Skin of body (tissue), 3 donors: ENCODE measurements at places on chromosomes 7 and 10. TPM values are rescaled to one million over a fixed set of nuclear protein-coding genes. Genes with fewer than 3 reads are reported as not detected.

GRCh38 chr10:33822774-33823173 lies 488.3 kb upstream of the NRP1 start:
- no peak for DNase-seq

Gene MMD2
- not detected for total RNA-seq

DNA sequence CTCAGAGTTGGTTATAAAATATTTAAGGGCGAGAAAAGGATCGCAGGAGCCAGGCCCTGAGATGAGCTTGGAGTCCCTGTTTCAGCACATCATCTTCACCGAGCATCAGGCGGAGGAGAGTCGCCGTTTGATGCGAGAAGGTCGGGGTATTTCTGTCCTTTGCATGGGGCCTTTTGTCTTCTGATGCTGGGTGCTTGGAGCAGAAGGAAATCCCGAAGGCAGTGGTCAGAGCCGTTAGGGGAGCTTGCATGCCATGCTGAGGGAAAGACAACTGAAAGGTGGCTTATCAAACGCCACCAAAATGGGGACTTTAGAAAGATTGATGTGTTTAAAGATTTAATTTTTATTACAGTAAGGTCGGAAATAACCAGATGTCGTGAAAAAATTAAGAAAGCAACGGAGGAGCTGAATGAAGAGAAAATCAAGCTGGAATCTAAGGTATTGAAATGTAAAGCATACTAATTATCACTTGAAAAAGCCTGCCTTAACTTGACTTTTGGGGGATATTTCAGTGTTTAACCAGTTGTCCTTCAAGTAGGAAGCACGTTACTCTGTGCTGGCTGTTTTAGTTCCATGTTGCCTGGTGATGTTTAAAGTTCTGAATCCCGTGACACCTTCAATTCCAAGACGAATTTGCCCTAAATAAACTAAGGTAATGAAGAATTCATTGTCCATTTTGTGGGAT lies 845 bp downstream of the CCDC172 start:
- DNase-seq: no peak

DNA sequence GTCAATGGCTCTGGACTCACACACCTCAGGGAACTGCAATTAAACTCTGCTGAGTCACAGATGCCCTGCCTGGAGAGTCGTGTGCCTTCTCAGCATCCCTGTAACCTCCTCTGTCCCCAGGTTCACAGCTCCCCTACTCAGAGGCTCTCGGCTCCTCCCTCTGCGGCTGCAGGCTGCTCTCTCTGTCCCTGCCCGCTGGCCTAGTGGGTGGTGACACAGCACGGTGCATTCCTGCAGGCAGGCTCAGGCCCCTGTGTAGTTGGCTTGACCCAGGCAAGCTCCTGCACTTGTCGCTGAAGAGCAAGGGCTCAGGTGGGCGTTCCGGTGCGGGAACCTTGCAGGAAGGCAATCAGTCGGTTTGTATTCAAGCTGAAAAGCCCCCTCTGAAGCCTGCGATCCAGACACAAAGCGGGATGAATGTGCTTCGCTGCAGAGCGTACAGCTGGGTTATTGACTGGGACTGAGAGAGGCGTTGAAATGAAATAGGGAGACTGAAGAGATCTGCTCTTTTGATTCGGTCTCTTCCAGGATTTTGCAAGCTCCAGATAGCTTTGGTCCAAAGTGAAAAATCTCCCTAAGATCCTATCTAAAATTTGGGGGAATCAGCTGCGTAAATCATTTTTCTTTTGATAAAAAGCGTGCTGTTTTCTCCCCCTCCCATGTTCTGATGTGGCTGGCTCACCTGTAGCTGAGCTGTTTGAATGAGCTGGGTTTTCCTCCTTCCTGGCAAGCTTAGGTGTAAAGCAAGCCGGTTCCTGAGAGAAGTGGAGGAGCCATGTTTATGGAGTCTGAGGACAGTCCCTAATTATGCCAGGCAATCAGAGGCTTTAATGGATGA lies 208.7 kb upstream of the PHYHIPL start:
- DNase-seq: no peak

DNA sequence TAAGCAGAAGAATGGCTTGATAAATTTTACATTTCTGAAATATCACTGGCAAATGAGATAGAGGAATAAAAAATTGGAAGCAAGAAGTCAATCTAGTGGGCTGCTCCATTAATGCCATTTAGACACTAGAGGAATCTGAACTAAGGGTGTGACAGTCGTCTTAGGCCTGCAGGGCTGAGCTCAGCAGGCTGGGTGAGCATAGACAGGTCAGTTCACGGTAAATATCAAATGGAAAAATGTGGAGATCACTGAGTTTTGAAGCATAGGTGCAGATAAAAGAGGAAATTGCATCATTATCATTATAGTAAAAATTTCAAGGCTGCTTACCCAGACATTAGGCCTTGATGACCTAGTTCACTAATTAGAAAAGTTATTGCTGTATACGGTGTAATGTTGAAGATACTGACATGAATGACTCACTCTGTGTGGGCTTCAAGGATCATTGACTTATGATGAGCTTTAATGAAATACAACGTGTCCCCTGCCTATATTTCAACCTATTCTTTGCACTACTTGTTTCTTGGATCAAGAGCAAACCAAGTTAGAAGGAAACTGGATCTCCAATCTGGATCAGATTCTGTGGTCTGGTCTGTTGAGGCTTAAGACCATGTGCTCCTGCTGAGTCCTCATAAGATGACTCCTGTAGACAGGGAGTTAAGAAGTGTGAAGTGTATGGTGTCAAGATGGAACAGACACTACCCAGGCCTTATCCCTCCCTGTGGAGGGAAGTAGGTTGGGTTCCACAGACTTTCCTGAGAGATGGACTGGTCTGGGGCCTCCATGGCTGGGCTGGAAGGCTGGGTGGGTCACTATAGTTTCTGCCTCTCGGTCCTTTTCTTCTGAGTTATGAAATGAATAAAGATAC lies 3.6 kb downstream of the OR2F2 start:
- DNase-seq: no peak

GRCh38 chr10:70561070-70561469 lies 41.5 kb downstream of the PRF1 start:
- peak; percentile 66 for DNase-seq

DNA sequence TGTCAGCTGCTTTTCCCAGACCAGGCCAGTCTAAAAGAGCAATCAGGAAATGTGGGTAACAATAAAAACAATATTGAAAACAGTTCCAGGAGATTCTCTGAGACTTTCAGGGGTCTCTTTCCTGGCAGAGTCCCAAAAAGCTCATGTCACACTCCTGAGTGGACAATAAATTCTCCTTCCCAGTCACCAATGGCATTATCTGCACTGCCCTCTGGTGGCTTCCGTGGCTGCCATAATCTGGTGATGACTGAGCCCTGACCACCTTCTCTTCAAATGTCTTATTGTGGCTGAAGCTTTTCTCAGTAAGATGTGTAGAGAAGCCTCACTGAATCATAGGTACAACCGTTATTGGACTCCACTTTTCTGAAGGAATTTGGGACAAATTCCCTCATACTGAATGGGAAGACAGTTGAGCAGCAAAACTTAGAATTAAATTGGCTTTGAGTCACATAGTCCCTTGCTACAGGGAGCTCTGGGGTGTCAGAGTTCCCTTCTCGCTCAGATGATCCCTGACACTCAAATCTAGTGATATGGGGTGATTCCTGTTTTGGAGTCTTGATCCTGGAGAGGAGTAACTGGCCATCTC lies 24.4 kb upstream of the ASAH2 start:
- no peak for DNase-seq

Gene GPR146
- 9.3 TPM for total RNA-seq

DNA sequence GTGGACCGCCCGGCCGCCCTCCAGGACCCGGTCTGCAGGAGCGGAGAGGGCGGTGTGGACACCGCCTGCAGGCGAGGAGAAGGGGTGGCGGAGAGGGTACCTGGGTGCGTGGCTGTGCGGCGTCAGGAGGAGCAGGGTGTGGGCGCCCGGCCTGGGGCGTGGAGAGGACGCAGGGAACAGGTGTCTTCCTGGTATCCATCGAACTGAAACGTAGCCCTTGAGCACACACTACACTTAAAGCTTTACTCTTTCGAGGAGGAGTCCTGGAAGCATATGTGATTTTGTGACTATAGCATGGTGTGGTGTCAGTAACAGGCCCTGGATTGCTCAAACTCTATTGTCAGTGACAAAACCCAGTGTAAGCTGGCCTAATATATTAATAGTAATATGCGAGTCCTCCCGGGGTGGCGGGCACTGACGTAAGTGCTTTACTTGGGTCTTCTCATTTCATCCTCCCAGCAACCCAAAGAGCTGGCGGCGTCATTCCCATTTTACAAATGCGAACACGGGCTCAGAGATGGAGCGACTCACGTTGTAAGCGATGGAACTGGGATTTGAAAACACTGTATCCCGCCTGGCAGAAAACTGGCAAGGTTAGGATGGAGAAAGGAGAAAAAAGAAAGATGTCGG lies 508 bp upstream of the TECPR1 start:
- DNase-seq: no peak

Gene INMT
- 5.9 TPM for total RNA-seq

- DNase-seq: no peak
Observed at GRCh38 chr7:95491634-95492314, 6.0 kb downstream of the ASB4 start.

GRCh38 chr10:3972460-3973301 lies 187.7 kb upstream of the KLF6 start:
- DNase-seq: no peak

- DNase-seq: no peak
Observed at GRCh38 chr7:148159331-148159730, 431.2 kb upstream of the C7orf33 start.

Gene SEMA3A
- 26.9 TPM for total RNA-seq

- no peak for DNase-seq
Observed at GRCh38 chr10:84879991-84880390, 551.6 kb downstream of the CCSER2 start.

- DNase-seq: no peak
Observed at GRCh38 chr7:108515013-108515412, 10.9 kb downstream of the PNPLA8 start.

DNA sequence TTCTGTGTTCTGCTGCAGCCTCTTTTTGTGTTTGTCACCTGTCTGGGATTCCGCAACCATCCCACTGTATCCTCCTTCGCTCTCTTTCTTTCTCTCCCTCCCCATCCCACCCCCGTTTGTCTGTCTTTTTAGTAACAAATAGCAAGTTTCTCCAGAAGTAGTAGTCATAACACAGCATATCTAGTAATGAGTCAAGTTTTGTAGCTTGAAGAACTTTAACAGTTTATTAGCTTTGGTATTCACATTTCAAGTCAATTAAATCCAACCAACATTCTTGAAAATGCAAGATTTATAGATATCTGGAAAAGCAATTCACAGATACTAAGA lies 154.1 kb upstream of the MTPN start:
- DNase-seq: no peak

Gene NPFFR1
- 0.59 TPM for total RNA-seq

GRCh38 chr7:146922782-146923181 lies 806.2 kb downstream of the CNTNAP2 start:
- DNase-seq: no peak

DNA sequence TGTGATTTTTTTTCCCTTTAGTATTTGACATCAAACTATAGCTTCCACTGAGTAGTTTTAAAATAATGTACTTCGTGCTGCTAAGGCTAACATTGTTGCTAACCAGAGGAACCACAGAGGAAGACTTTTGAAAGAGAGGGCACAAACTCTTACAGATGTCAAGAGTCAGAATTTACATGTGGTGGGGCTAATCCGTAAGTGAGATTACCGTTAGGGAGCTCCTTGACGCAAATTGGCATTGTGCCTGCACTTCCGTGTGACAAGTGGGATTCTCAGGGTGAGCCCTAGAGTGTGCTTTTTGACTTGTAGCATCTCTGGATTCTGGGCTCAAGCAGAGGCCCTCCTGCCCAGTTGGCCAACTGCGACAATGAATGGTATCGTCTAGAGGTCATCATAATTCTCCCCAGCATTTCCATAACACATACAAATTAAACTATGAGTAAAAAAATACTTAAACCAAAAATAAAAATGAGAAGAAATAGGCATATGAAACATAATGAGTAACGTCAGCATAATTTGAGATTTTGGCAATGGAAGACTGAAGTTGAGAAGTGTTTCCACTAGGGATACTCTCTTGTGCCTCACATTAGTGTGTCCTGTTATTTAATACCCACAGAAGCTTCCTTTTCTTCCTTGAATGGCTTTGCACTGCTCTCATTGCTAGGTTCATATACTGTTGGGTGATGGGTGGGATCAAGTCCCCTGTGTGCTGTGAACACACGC lies 164.0 kb downstream of the SDK1 start:
- no peak for DNase-seq

DNA sequence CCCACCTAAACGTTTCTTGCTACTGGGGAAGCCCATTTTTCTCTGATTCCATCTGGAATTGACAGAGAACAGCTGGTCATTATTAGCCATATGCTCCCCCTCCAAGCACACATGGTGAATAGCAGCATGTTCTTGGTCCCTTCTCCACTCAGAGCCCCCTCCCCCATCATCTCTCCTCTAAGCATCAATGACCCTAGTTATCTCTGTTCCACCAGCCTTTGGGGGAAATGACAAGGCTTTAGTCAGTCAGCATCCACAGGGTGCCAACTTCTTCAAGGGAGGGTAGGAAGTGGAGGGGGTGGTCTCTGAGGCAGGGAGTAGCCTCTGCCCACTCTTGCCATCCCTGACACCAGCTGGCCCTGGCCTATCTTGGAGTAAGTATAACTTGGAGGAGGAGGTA lies 163.1 kb downstream of the UBE2H start:
- no peak for DNase-seq

DNA sequence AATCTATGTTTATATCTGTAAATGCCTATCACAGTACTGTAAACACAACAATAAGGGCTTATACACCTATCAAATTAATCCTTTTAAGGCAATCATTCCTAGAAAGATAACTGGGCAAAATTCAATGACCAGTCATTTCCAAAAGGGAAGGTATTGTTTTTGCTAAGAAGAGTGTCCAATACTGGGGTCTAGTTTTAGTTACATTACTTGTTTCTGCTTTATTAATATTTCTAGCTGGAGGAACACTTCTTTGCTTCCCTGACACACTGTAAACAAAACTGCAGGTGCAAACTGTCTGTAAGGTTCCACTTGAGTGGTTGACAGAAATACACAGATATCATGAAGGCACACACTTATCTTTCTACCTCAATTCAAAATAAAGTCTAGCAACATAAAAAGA lies 84.2 kb upstream of the FAM133B start:
- no peak for DNase-seq

GRCh38 chr7:42021631-42022030 lies 215.4 kb downstream of the GLI3 start:
- DNase-seq: peak; percentile 61

DNA sequence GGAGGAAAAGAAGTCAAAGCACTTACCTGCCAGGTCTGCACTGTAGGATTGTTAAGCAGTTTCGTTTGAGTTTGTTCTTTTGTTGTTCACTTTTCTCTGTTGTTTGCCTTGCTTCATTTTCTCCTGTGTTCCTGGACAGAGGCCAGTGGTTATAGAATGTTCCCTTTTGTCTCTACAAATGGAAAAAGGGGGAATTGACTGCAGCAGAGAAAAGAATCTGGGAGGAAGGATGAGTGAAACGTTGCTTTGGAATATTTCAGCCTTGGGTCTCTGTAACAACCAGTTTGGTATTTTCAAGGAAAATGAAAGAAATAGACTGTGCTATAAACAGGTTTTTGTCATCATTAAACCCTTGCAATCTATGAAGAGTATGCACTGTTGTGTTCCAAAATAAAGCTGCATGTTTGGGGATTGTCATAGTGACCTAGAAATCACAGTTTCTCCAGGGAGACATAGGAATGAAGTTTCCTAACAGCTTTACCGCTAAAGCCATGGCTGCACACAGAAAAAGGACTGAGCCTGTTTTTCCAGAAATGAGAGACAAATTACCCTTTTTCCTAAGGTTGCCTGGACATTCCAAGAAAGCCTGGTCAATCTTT lies 60.8 kb upstream of the HABP2 start:
- DNase-seq: peak; percentile 93

- DNase-seq: no peak
Observed at GRCh38 chr7:12504149-12504548, 66.4 kb upstream of the SCIN start.

- peak; percentile 66 for DNase-seq
Observed at GRCh38 chr10:16887565-16887964, 70.3 kb upstream of the RSU1 start.
